ENCODE measurements at places on chromosomes 3 and 15.

DNA sequence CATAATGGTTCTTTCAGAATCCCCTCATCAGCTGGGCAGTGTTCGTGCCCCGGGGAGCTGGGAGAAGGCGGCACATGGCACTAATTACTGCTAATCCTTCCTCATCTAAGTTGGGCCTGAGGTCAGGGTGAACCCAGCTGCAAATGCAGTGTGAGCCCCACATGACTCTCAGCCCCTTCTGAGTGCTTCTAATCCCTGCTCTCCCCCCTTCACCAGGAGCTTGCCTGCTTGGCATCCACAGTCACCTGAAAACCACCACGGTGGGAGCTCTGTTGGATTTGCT is 455 bp upstream of the TRPM1 start:
- no peak for DNase-seq
- H3K27me3 ChIP-seq, result no peaks in the 10 kb centered on the region
- H3K4me1 ChIP-seq, result peaks cover 4% of the 10 kb centered on the region
- H3K27ac ChIP-seq, result no peak overlapping the region
- no peak overlapping the region for H3K4me3 ChIP-seq
- H3K36me3 ChIP-seq, result no peaks in the 10 kb centered on the region

DNA sequence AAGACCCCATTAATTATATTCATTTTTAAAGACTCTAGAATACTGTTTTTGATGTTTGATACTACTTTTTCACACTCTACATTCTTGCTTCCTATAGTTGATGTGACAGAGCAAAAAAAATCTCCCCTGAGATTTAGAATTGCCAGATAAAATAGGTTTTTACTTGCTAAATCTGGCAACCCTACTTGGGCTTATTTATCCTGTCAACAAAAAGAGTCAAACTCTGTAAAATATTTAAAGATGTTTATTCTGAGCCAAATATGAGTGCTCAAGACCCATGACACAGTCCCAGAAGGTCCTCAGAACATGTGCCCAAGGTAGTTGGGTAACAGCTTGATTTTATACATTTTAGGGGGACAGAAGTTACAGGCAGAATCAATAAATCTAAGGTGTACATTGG is 72.3 kb downstream of the DAPK2 start:
- H3K4me1 ChIP-seq, result peaks cover 16% of the 10 kb centered on the region
- DNase-seq, result no peak
- no peaks in the 10 kb centered on the region for H3K36me3 ChIP-seq
- H3K4me3 ChIP-seq, result no peak overlapping the region
- H3K27ac ChIP-seq, result no peak overlapping the region

DNA sequence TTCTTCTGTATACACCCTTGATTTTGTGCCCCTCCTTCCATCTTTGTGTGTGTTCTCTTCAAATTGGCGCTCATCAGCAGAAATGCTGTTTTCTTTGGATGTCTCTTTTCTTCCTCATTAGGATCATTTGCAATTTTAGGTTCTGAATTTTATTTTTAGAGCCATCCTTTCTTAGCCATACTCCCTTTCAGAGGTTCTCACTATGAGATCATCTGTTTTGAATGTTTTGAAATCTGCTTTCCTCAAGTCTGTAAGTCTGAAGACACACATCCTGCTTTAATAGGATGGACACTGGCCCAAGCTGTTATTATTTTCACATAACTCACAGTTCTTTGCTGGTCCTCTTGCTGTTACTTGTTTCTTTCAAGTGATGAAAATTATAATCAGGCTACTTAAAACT is 124.8 kb downstream of the BDH1 start:
- no peaks in the 10 kb centered on the region for H3K27me3 ChIP-seq
- no peak overlapping the region for H3K27ac ChIP-seq
- no peaks in the 10 kb centered on the region for H3K36me3 ChIP-seq
- H3K4me3 ChIP-seq, result no peak overlapping the region

DNA sequence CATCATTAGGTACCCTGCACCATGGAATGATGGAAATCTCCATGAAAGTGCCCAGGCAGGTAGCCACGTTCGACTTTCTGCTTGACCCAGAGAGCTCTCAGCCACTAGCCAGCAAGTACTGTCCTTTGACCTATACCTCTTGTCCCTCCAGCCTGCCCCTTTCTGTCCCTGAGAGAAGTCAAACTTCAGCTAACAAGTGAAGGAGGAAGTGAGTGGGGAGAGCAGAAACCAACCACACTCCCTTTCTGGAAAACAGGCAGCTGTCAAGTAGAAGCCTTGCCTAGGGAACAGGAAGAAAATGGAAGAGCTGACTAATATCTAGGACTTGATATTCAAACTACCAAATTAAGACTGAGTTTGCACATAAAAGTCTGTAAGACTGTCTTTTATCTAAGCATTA is 30.3 kb upstream of the FSTL1 start:
- no peaks in the 10 kb centered on the region for H3K4me1 ChIP-seq
- H3K4me3 ChIP-seq, result no peak overlapping the region
- H3K27ac ChIP-seq, result no peak overlapping the region
- no peaks in the 10 kb centered on the region for H3K36me3 ChIP-seq

- H3K4me3 ChIP-seq, result no peak overlapping the region
- no peaks in the 10 kb centered on the region for H3K36me3 ChIP-seq
- peak; percentile 14 for DNase-seq
- H3K27ac ChIP-seq, result peak overlapping the region; percentile 58
- H3K27me3 ChIP-seq, result no peaks in the 10 kb centered on the region
These were observed 7.3 kb downstream of the VILL start for GRCh38 chr3:37997791-37998370.

- H3K4me1 ChIP-seq, result no peaks in the 10 kb centered on the region
- no peaks in the 10 kb centered on the region for H3K36me3 ChIP-seq
- DNase-seq, result no peak
- H3K4me3 ChIP-seq, result no peak overlapping the region
- no peaks in the 10 kb centered on the region for H3K27me3 ChIP-seq
- no peak overlapping the region for H3K27ac ChIP-seq
These were observed 12.1 kb downstream of the LDHAL6B start for GRCh38 chr15:59218710-59219109.

DNA sequence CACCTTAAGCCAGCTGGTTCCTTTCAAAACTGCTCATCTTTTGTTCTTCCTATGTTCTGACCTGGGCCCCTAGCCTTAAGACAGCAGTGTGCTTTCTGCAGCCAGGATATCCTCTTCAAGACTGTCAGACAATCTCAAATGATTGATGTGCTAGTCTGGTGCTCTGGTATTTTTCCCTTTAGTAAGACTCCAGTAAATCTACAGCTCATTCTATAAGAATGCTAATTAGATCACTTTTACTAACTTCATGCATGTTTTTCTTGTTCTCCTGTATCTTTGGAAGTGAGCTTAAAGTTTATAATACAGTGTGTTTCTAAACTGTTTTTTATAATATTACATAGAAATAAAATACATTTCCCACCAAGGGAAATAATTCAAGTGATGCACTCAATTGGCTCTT is 220.9 kb upstream of the NANOGP8 start:
- H3K27me3 ChIP-seq, result no peaks in the 10 kb centered on the region
- DNase-seq, result no peak
- no peaks in the 10 kb centered on the region for H3K36me3 ChIP-seq
- no peaks in the 10 kb centered on the region for H3K4me1 ChIP-seq
- H3K4me3 ChIP-seq, result no peak overlapping the region

DNA sequence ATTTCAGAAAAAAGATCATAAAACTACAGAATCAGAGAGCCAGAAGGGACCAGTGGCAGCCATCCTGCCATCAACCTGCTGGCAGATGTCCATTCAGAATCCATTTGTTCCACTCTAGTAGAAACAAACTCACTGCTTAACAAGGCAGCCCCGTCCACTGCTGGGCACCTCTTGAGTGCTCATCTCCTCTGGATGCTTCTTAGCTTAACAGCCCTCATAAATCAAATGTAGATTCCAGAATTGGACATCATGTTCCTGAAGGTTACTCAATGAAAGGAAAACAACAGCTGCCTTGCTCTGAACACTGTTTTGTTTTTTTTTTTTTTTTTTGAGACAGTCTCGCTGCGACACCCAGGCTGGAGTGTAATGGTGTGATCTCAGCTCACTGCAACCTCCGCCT is 37.3 kb downstream of the ABCC5 start:
- H3K36me3 ChIP-seq, result no peaks in the 10 kb centered on the region
- no peak for DNase-seq
- no peaks in the 10 kb centered on the region for H3K4me1 ChIP-seq
- H3K27me3 ChIP-seq, result no peaks in the 10 kb centered on the region

DNA sequence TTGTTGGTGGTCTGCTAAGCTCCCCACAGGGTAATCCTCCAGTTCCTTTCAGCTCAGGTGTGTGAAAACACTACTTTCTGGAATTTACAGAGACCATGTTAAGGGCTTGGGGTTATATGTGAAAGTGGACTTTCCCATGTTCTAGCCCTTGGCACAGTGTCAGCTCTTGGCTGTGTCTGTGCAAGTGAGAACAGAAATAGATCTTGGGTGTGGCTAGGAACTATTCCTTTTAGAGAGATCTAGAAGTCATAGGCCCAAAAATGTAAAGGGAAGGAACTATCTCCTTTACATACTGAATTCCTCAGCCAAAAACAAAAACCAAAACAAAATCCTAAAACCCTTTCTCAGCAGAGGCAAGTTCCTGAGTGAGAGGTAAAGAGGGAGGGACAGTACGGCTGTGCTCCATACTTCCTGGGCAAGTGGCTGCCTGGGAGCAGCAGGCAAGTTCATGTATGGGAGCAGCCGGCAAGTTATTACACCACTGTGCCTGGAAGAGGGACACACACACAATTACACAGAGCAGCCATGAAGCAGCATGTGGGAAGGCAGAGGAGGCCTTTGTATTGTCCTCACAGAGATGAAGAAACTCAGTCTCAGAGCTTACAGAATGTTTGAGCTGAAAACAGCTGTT is 19.9 kb upstream of the C3orf62 start:
- peak overlapping the region; percentile 2 for H3K27ac ChIP-seq
- peaks cover 57% of the 10 kb centered on the region for H3K36me3 ChIP-seq
- no peak overlapping the region for H3K4me3 ChIP-seq

GRCh38 chr3:95453242-95453641 is 1361.2 kb upstream of the EPHA6 start:
- no peak for DNase-seq
- H3K4me3 ChIP-seq, result no peak overlapping the region
- H3K27me3 ChIP-seq, result no peaks in the 10 kb centered on the region

GRCh38 chr3:155549087-155549486 is 195.8 kb downstream of the PLCH1 start:
- H3K27ac ChIP-seq, result no peak overlapping the region
- no peaks in the 10 kb centered on the region for H3K4me1 ChIP-seq
- no peak for DNase-seq
- no peak overlapping the region for H3K4me3 ChIP-seq

- H3K27me3 ChIP-seq, result no peaks in the 10 kb centered on the region
- H3K27ac ChIP-seq, result no peak overlapping the region
- H3K4me3 ChIP-seq, result no peak overlapping the region
- no peak for DNase-seq
- H3K4me1 ChIP-seq, result no peaks in the 10 kb centered on the region
These were observed 14.4 kb downstream of the CCDC32 start for GRCh38 chr15:40550341-40551037.

GRCh38 chr3:138140940-138141339 is 8.8 kb upstream of the A4GNT start:
- H3K27ac ChIP-seq, result no peak overlapping the region
- no peaks in the 10 kb centered on the region for H3K27me3 ChIP-seq
- peaks cover 4% of the 10 kb centered on the region for H3K4me1 ChIP-seq
- no peak overlapping the region for H3K4me3 ChIP-seq
- DNase-seq, result no peak

- DNase-seq, result no peak
- H3K4me3 ChIP-seq, result no peak overlapping the region
- H3K27ac ChIP-seq, result peak overlapping the region; percentile 0
These were observed 130.9 kb downstream of the ASB7 start for GRCh38 chr15:100733101-100733842.

- H3K27me3 ChIP-seq, result no peaks in the 10 kb centered on the region
- peaks cover 20% of the 10 kb centered on the region for H3K4me1 ChIP-seq
- peak overlapping the region; percentile 84 for H3K27ac ChIP-seq
- H3K4me3 ChIP-seq, result peak overlapping the region; percentile 27
- peak; percentile 33 for DNase-seq
These were observed 35.6 kb upstream of the RAB11A start for GRCh38 chr15:65833501-65834205.

GRCh38 chr15:75355369-75355768 is 8.5 kb downstream of the NEIL1 start:
- no peak for DNase-seq
- H3K4me1 ChIP-seq, result no peaks in the 10 kb centered on the region
- no peak overlapping the region for H3K4me3 ChIP-seq

GRCh38 chr3:31105438-31106077 is 211.1 kb upstream of the GADL1 start:
- no peak overlapping the region for H3K27ac ChIP-seq
- H3K27me3 ChIP-seq, result no peaks in the 10 kb centered on the region
- no peaks in the 10 kb centered on the region for H3K4me1 ChIP-seq
- no peak overlapping the region for H3K4me3 ChIP-seq
- no peak for DNase-seq
- no peaks in the 10 kb centered on the region for H3K36me3 ChIP-seq

- H3K36me3 ChIP-seq, result no peaks in the 10 kb centered on the region
- H3K4me3 ChIP-seq, result no peak overlapping the region
- no peaks in the 10 kb centered on the region for H3K27me3 ChIP-seq
- no peak overlapping the region for H3K27ac ChIP-seq
These were observed 61.0 kb downstream of the TLE3 start for GRCh38 chr15:70036585-70037291.

GRCh38 chr3:10006762-10007090 is 19.5 kb upstream of the FANCD2 start:
- no peaks in the 10 kb centered on the region for H3K36me3 ChIP-seq
- DNase-seq, result no peak
- H3K4me1 ChIP-seq, result no peaks in the 10 kb centered on the region
- no peak overlapping the region for H3K27ac ChIP-seq

GRCh38 chr3:194333212-194333980 is 17.7 kb downstream of the CPN2 start:
- no peaks in the 10 kb centered on the region for H3K36me3 ChIP-seq
- H3K27me3 ChIP-seq, result no peaks in the 10 kb centered on the region

- peaks cover 8% of the 10 kb centered on the region for H3K4me1 ChIP-seq
- DNase-seq, result no peak
- no peaks in the 10 kb centered on the region for H3K36me3 ChIP-seq
- peak overlapping the region; percentile 55 for H3K4me3 ChIP-seq
- H3K27me3 ChIP-seq, result no peaks in the 10 kb centered on the region
These were observed 1.9 kb downstream of the ARHGAP31 start for GRCh38 chr3:119295816-119296726.

- peak overlapping the region; percentile 37 for H3K27ac ChIP-seq
- H3K4me3 ChIP-seq, result no peak overlapping the region
- H3K36me3 ChIP-seq, result no peaks in the 10 kb centered on the region
- DNase-seq, result peak; percentile 77
- no peaks in the 10 kb centered on the region for H3K27me3 ChIP-seq
These were observed 417.7 kb upstream of the TBL1XR1 start for GRCh38 chr3:177615015-177615414.
